Stimulated activated naive CD8-positive, alpha-beta T cell treated with anti-CD3 and anti-CD28 coated beads, Interleukin-15, amount 100 ng/mL, for 72 hours (primary cell): ENCODE measurements at places on chromosomes 2 and 18.

- no peak for DNase-seq
These were observed 13.1 kb upstream of the NAB1 start for GRCh38 chr2:190635781-190636180.

- no peak for DNase-seq
These were observed 21.3 kb upstream of the ARL5A start for GRCh38 chr2:151849413-151850010.

DNA sequence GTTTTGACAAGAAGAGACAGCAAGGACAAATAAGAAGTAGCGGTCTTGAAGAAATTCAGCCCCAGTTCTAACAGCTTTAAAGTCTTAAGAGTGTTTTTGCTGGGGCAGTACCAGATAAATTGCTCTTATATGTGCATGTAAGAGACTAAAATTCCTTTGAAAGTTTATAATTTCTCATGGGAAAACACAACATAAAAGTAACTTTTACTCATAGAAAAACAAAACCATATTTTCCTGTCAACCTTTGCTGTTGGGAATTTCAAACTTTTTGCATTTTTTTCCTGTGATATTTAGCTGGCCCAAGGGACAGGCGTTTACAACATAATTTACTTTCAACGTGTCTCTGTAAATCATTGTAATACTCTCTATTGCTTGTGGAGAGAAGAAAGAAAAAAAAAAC is 767.8 kb upstream of the ZEB2 start:
- DNase-seq: no peak

DNA sequence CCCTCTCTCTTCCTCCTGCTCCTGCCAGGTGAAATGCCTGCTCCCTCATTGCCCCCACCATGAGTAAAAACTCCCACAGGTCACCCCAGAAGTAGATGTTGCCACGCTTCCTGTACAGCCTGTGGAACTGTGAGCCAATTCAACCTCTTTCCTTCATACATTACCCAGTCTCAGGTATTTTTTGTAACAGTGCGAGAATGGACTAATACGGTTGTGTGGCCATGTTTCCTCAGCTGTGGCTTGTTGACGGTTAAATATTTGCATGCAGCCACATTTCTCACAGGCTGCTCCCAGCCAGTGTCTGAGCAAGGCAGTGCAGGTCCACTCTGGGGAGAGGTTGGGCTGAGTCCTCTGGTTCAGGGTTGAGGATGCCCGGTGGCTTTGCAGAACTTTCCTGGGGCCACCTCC is 27.8 kb upstream of the COPS8 start:
- no peak for DNase-seq

DNA sequence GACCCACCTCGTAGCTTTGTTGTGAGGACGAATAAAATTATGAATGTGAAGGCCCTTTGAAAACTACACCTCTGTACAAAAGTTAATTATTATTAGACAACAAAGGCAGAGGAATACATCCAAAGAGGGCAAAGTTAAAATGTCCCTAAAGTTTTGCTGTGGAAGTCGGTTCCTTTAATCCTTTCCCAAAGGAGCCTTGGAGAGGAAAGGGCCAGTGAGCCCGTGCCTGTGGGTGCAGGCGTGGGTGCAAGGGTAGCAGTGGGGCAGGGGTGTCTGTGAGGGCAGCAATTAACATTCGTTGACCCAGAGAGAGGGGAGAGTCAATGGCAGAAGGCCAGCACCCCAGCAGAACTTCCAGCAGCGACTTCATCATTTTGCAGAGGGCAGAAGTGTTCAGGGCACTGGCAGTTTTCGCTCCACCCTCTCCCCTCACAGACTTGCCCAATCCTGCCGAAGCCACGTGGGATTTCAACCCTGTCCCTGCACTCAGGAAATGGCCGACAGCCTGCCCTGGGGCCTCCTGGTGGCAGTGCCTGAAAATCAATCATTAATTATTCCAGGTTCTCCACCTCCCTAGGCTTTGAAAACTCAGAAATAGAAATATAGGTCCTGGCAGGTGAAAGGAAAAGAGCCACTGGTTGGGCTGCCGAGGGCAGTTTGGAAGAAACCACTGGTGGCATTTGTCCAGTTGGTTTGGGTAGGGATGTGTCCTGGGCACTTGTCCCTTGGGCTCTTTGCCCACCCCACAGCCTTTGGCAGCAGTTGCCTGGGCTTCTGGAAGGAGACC is 4.2 kb upstream of the PAX8 start:
- no peak for DNase-seq

DNA sequence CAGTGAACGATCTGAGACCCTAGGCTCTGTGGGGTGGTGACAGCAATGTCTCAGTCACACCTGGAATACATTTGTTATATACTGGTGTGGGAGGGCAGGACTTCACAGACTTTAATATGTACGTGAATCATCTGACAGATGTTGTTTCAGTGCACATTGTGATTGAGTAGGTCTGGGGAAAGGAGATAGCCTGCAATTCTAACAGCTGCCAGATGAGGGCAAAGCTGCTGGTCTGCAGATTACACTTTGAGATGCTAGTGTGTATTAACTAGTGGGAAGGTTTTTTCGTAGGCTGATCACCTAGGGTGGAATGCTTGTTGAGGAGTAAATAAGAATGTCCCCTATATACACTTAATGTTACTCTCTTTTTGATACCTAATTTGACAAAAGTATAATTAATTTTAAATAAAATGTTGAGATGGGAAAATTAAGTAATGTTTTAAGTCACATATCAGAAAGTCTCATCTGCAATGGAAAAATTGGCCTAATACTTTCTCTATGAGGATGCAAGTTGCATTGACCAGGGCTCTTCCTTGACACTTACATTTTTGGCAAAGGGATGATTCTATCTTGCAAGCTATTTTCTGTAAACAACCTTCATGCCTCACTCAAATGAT is 496.9 kb upstream of the HNMT start:
- DNase-seq: no peak

DNA sequence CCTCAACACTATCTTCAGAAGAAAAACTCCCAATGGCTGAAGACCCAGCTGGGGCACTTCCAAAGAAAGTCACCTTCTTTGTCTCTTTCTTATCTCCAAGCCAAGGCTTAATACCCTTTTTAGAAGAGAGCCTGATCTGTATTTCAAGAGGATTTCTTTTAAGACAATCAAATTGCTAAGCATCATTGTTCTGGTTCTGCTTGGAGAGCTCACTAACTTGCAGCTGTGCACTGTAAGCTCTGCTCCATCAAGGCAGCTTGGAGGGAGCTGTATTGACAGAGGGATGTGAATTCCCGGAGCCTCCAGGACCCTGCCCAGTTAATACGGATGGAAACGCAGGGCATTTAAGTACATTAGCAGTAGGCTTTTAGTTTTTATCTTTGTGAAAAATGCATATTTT is 253.1 kb downstream of the TDRD15 start:
- no peak for DNase-seq

DNA sequence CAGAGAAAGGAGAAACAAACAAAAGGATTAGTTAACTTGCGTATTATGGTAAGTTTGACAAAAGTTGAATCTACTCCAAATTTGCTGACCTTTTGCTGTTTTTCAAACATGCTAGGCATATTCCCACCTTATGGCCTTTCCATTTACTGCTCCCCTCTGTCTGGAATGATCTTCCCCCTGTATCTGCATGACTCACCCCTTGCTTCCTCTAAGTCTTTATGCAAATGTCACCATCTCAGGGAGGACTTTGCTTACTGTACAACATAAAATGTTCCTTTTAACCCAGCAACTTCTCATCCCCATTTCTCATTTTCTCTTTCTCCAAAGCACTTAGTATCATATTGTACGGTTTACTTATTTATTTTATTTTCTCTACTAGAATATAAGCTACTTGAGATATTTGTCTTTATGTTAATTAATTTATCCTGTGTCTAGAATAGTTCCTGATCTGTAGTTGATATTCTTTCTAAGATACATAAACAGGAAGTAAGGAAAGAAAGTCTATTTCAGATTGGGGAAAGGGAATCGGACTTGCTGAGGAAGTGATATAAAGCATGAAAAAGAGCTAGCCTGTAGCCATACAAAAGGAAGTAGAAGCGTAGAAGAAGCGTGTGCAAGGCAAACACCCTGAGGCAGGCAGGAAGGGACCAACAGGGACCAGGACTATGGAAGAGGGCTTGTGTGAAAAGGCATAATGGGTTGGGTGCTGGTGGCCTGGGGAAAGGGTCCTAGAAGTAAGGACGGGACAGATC is 144.9 kb upstream of the ERBB4 start:
- no peak for DNase-seq

DNA sequence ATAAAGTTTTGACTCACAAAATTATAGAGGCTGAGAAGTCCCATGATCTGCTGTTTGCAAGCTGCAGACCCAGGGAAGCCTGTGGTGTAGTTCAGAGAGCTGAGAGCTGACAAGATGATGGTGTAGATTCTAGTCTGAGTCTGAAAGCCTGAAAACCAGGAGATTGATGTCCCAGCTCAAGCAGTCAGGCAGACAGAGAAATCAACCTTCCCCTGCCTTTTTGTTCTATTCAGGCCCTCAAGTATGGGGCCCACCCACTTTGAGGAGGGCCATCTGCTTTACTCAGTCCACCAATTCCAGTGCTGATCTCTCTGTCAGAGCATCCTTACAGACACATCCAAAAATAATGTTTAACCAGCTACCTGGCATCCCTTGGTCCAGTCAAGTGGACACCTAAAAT is 479.6 kb downstream of the STK39 start:
- DNase-seq: no peak

GRCh38 chr2:216406826-216407225 is 5.5 kb upstream of the SMARCAL1 start:
- no peak for DNase-seq

DNA sequence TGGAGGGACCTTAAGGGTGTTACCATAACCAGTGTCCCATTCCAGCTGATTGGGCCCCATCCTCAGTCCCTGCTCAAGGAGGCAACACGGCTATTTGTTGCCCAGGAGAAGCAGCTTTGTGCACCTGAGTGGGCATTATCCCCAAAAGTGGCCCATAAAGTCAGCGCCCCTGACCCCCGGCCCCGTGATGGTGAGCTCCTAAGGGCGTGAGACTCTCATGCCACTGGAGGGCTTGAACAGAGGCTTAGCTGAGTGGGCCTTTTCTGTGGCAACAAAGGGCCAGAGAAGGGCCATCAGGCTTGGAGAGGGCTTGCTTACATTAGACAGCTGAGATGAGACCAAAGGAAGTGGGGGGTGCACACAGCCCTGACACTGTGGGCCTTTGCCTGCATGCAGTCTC is 99.2 kb upstream of the RAB6C start:
- no peak for DNase-seq

GRCh38 chr2:37566517-37566981 is 104.9 kb downstream of the CDC42EP3 start:
- DNase-seq: no peak

- no peak for DNase-seq
These were observed 86.4 kb downstream of the AP1S3 start for GRCh38 chr2:223751012-223751411.

- DNase-seq: no peak
These were observed 572.2 kb upstream of the SALL3 start for GRCh38 chr18:78407466-78407844.

DNA sequence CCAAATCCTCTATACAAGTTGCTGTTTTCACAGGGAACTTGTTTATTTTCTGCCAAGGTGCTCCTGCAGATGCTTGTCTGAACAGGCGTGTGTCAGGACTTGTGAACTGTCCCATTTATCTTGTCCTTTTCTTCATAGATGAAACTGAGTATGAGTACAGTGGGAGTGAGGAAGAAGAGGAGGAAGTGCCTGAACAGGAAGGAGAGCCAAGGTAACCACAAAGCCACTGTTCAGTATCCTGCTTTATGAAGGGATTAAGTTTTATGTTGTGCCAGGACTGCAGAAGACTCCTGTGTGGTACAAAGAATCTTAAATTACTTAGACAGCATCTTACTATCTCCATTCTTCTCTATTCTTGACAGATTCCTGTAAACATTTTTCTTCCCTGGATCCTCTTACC is 145.0 kb downstream of the MAP4K4 start:
- DNase-seq: no peak

DNA sequence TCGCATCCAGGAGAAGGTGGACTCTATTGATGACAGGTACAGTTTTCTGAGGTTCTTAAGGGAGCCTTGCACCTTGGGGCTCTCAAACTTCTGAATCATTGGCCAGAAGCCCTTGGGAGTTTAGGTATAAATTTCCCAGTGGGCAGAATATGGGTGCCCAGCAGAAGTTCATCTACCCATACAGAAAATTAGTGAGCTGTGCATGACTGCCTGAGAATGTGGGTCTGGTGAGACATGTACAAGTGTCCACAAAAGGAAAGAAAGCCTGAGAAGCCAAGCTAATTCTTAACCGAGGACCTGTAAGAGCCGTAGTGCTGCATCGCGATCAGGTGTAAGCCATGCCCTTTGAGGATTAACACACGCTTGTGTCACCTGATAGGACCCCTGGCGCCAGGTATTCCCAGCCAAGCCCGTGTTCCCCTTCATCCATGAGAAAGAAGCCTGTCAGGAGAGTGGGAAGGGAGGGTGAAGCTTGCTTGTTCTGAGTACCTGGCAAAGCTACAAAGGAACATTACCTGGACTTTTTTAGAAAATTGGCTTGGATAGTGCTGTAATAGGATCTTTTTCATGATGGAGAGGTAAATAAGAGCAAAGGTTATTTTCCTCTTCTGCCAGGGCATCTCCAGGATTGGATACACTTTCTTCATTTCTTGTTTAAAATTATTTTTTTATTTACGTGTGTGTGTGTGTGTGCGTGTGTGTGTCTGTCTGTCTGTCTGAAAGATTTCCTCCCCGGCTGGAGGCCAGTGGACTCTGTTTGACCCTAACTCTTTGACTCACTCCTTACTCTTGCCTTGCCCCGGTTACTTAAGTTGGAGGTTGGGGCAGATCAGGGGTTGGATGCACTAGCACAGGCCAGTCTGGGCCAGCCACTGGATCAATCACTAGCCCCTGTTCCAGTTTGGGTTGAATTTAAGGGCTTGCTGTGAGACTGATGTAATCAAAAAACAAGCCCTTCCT is 90.4 kb upstream of the EML6 start:
- DNase-seq: no peak

GRCh38 chr18:69490813-69491212 is 90.1 kb downstream of the DOK6 start:
- no peak for DNase-seq

GRCh38 chr18:6495536-6495935 is 80.8 kb upstream of the L3MBTL4 start:
- DNase-seq: no peak

- DNase-seq: no peak
These were observed 122.4 kb upstream of the LINC00305 start for GRCh38 chr18:64271246-64271645.

DNA sequence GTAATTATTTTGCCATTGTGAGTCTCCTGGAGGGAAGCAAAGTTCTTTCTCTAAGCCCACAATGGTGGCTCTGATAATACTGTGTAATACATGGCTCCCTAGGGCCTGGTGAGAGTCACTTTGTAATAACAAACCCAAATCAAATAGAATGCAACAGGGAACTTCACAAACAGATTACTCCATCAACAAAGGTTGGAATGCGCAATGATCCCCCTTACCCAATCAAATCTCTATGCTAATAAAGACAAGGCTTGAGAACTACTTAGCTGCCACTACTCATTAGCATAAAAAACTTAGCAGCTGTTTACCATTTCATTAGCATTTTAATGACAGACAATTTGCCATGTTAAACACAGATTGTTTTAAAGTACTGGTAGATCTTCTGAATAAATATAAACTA is 285.6 kb upstream of the SESTD1 start:
- DNase-seq: no peak
